ENCODE measurements at places on chromosomes 4 and X.
A peak's percentile ranks its signal among the peaks of the same experiment; 100 is the strongest.

GRCh38 chrX:154056770-154057241 is 37.1 kb upstream of the IRAK1 start:
- DNase-seq = peak; percentile 35

DNA sequence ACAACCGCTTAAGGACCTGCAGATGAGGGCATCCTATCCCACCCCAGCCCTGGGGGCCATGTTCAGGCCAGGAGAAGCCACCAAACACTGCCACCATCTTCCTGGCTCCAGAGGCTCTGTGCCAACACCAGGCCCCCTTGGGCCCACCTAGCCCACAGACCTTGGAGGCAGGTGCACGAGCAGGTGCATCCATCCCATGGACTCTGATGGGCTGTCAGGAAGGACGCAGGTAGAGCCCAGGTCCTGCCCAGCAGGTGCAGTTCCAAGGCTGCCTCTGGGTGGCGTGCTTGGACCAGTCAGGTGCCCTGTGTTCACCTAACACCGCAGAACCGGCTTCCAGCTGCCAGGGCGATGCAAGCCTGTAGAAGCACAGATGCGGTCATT is 22.8 kb upstream of the PDE6B start:
- DNase-seq = no peak

DNA sequence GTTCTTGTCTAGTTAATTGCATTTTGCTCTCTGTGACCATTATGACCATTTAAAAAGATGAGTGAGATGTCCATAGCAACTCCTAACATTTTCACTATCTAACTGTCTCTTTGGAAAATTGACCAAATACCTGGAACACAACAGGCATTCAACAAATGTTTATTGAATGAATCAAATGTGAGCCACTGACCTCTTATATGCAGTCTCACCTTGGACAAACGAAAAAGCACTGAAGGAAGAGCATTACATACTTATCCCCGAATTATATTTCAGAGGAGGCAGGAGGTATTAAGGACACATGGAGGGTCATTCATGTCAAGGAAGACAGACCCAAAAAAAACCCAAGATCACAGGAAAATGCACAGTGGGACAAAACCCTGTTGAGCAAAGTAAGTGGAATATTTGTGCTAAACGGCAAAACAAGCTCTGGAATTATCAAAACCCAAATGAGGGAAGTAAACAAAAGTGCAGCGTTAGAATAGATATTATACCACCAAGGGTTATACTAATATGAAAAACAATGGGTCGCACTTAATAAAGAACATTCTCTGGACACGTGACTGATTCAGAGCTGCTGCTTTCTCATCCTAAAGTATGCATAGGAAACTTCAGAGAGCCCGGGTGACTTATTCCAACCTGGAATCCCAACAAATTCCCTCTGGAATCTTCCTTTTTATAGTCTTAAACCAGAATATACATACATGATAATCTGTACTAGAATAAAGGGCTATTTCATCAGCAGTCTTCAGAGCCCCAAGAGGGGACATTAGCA is 131.9 kb downstream of the AMELX start:
- no peak for DNase-seq

- DNase-seq = no peak
Observed at GRCh38 chrX:56800307-56800706, 71.3 kb downstream of the NBDY start.

DNA sequence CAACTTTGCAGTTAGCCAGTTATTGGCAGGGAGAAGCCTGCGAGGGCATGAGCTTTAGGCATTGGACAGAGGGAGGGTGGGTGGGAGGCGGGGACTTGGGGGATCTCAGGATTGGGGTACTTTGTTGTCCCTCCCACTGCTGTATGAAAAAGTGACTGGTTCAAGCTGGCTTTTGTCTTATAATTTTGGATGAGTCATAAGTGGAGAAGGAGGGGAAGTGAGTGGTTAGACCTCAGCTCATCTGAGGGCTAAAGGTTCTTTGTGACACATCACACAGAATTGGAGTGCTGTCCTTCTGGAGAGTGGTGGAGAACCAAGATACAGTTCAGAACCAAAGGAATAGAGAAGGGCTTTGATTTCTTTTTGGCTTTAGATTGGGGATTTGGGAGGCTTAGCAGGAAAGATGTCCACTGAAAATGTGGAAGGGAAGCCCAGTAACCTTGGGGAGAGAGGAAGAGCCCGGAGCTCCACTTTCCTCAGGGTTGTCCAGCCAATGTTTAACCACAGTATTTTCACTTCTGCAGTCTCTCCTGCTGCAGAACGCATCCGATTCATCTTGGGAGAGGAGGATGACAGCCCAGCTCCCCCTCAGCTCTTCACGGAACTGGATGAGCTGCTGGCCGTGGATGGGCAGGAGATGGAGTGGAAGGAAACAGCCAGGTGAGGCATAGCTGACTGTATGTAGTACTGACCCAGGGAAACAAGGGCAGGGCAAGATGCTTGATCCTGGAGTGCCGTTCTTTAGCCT is at the start of gene SLC4A4:
TSS of gene SLC4A4 (plus strand) at position 175 of the 748 bp plus-strand sequence.
- no peak for DNase-seq

DNA sequence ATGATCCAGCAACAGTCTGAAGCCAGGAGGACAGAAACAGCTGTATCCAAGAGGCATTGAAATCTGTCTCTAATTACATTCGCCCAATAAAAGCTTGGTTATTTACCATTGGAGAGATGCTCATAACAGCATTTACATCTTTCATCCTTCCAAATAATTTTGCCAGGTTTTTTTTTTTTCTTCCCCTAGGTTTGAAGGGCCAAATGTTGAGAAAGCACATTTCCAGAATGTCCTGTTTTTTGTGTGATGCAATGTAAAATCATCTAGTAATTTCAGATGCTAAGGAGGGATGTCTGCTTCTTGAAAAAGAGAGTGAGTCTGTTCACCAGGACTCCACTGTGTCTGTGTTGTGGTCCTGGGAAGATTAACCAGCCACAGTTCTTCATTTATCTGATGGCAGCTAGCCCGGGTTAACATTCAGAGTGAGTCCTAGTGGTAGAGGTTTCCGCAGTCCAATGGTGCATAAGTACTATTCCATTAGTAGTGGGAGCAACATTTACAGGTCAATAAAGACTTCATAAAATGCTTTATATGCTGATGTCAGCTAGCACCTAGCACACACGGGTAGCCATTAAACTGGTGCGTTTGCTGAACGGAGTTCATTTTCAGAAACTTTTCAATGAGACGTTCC is 406.8 kb downstream of the STIM2 start:
- no peak for DNase-seq

DNA sequence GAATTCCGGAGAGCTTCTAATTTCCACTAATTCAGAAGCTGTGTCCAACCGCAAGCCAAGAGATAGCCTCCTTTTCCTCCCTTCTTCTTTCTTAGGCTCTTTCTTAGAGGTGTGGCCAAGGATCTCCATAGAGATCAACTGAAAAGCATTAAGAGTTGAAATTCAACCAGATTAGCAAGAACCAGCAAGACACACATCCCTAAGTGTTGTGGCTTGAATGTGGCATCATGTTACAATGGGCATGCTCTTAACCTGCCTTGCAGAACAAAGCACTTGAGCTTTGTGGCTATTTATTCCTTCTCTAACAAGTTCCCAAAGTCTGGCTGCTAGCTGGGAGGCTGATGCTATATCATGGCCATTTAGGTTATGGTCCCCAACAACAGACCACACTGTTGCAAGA is 10.4 kb downstream of the ANOS1 start:
- no peak for DNase-seq

DNA sequence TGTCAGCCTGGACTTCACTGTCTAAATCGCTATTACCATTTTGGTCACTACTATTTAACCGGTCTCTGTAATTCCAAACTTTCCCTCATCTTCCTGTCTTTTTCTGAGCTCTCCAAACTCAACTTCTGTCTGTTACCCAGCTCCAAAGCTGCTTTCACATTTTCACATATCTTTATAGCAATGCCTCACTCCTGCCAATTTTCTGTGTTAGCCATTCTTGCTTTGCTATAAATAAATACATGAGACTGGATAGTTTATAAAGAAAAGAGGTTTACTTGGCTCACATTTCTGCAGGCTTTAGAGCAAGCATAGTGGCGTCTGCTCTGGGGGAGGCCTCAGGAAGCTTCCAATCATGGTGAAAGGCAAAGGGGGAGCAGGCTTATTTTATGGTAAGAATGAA is 368.3 kb upstream of the GNPDA2 start:
- DNase-seq = no peak

DNA sequence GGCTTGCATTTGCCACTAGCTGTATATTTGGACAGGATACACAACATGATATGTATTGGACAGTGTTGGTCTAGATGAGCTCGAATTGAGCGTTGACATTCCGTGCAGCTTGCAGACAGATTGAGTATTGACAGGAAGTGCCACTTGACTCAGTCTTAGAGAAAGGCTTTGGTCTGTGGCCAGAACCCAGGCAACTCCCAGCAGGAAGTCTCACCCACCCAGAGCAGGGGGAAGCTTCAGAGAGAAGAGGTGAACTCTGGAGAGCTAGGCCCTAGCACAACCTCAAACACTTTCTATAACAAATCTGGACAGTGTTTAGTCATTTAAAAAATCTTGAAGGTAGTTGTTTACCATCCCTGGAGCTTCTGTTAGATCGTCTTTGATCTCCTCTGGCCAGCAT is 280.5 kb downstream of the FBXW7 start:
- DNase-seq = no peak

GRCh38 chr4:149766135-149766534 is 49.5 kb downstream of the IQCM start:
- DNase-seq = peak; percentile 22

DNA sequence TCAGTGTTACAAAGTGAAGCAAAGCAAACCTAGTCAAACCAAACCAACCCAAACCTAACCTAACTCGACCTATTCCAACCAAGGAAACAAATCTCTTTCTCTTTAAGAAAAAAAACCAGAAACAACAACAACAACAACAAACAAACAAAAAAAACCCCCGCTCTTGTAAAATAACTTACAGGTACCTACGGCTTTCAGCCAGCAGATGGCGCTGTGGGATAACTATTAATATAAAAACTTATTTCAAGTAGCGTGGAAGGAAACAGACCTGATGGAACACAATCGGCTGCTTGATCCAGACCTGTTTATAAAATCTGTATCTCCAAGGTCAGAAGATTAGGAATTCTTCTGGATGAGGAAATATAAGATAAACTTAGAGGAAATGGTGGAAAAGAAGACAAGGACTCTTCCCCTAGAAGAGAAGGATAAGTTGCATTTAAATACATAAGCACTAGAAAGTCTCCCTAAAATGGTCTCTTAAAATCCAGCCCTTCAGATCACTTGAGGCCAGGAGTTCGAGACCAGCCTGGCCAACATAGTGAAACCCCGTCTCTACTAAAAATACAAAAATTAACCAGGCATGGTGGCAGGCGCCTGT is 34.4 kb upstream of the CDKL5 start:
- peak; percentile 14 for DNase-seq

DNA sequence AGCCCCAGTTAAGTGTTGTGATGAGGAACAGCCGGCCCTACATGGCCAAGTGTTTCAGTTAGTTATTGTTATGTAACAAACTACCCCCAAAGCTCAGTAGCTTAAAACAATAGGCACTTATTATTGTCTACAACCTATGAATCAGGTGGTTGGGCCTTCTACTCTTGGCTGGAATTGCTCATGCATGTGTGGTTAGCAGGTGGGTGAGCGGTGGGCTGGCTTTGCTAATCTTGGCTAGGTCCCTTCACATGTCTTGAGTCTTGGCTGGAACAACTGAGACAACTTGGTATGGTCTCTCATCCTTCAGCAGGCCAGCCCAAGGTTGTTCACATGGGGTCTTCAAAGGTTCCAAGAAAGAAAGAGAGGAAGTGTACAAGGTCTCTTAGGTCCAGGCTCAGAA is 54.5 kb upstream of the CHRNA9 start:
- DNase-seq = no peak

- no peak for DNase-seq
Observed at GRCh38 chr4:5788144-5788543, 77.1 kb downstream of the EVC start.

DNA sequence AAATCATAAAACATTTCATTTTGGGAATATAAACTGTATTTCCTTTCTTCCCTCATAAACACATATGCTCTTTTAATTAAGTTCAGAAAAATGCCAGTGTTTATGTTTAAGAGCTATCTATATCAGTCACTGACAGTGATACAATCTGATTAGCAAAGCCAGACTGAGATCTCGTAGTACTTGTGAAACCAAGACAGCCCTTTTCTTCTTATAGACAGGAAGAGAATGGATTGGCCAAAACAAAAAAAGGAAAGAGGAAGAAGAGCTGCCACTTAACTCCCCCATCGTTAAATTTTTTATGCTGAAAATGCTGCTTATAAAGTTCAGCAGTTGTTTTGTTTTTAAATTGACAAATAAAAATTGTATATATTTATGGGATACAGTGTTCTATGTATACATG is 87.4 kb downstream of the PLAC1 start:
- DNase-seq = no peak

GRCh38 chrX:110321670-110322069 is 3.8 kb upstream of the AMMECR1 start:
- no peak for DNase-seq

- no peak for DNase-seq
Observed at GRCh38 chrX:7654316-7654715, 188.7 kb upstream of the VCX start.

DNA sequence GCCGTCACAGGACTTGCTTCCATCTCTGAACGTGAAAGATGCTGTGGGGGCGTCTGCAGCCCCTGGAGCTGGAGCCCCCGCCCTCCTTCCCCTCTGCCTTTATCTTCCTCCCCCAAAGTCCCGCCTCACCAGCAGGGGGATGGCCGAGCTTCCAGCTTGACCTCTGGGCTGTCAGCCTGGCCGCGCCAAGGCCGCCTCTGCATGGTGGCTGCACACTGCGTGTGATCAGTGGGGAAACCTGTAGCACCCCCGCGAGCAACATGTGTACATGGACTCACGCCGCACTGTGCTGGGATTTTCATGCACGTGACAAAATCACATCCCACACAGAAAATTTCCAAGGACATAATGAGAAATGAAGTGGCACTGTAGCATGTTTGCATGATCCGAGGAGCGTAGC is 26.5 kb upstream of the PSAPL1 start:
- no peak for DNase-seq

DNA sequence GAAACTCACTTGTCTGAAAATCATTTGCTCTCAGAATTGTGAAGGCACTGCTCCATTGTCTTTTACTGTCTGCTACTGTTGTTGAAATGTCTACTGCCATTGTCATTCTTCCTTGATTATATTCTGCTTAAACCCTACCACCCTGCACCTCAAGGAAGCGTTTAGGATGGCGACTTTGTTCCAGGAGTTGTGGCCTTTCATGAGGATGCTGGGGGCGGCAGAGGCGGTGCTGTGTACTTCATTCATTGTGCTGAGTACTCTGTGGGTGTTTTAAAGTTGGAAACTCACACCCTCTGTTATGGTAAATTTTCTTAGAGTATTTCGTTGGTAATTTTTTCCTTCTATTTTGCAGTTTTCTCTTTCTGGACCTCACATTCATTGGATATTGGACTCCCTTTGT is 258.9 kb downstream of the TENM3 start:
- no peak for DNase-seq
